Activated CD8-positive, alpha-beta T cell treated with anti-CD3 and anti-CD28 coated beads for 36 hours (primary cell): ENCODE measurements at places on chromosomes 7 and 10.

DNA sequence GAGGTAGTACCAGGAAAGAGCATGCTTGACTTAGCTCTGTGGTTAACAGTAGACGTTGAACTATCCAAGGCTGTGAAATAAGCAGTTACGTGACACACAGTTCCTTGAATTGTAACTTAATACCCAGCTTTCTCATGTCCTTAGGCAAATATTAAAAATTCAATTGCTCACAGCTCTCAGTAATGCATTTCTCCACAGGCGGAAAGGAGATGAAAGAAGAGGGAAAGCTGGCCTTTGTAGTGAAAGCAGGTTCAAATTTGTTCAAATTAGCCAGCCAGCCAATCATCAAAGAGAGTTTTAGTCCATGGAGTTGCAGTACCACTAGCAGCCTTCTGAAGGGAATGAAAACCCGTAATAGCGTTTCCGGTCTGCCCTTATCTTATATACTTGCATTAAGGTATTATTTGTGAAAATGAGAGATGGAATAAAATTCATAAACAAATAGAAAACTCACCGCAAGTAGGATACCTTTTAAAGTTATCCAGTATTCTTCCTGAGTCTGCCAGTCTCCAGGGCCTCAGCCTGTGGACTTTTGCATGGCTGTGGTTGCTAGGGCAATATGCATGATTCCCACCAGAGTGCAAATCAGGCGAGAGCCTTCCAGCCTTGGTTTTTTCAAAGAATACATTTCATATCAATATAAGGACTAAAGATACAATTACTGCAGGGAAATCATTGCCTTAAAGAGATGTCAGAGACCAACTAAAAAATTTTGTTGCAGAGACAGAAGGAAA is 795.5 kb downstream of the TNS3 start:
- H3K4me3 ChIP-seq, result no peak overlapping the region
- H3K27ac ChIP-seq, result no peak overlapping the region
- no peaks in the 10 kb centered on the region for H3K4me1 ChIP-seq
- DNase-seq, result no peak
- no peaks in the 10 kb centered on the region for H3K27me3 ChIP-seq

GRCh38 chr10:63115732-63116383 is 17.3 kb upstream of the NRBF2 start:
- H3K4me3 ChIP-seq, result no peak overlapping the region
- no peaks in the 10 kb centered on the region for H3K36me3 ChIP-seq
- no peaks in the 10 kb centered on the region for H3K27me3 ChIP-seq
- no peak for DNase-seq

- H3K4me1 ChIP-seq, result no peaks in the 10 kb centered on the region
- no peak overlapping the region for H3K4me3 ChIP-seq
- H3K27ac ChIP-seq, result no peak overlapping the region
- no peaks in the 10 kb centered on the region for H3K36me3 ChIP-seq
Measured at GRCh38 chr7:29105752-29106668, 40.3 kb downstream of the CPVL start.

DNA sequence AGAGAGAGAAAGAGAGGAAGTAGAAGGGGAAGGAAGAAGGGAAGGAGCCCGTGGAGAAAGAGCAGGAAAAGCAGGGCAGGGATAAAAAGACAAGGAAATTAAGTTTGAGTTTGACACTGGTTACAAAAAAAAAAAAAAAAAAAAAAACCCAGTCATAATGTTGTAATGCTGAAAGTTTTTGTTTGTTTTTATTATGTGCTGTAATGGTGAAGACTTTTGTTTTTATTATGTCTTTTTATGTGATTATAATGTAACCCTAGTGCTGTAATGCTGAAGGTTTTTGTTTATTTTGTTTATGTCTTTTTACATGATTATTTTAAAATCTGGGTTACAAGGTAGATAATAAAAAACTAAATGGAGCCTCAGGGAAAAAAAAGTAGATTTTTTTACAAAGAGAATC is 184.8 kb downstream of the SEMA3A start:
- no peaks in the 10 kb centered on the region for H3K36me3 ChIP-seq
- no peak overlapping the region for H3K4me3 ChIP-seq
- H3K27ac ChIP-seq, result no peak overlapping the region
- DNase-seq, result no peak

- no peak overlapping the region for H3K27ac ChIP-seq
- peaks cover 10% of the 10 kb centered on the region for H3K27me3 ChIP-seq
- no peaks in the 10 kb centered on the region for H3K36me3 ChIP-seq
- H3K4me1 ChIP-seq, result no peaks in the 10 kb centered on the region
Measured at GRCh38 chr7:111833466-111833865, 271.2 kb upstream of the IMMP2L start.

DNA sequence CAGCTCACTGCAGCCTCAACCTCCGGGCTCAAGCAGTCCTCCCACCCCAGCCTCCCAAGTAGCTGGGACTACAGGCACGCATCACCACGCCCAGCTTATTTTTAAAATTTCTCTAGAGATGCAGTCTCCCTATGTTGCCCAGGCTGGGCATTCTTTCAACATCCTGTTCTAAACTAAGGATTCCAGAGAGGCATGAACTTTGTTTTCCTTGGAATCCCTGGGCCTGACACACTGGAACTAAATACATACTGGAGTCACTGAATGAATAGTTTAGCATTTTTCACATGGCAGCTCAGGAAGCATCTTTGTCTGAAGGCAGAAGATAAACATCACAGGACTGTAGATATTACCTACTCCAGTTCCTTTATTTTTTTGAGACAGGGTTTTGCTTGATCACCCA is 108.7 kb downstream of the ITIH5 start:
- peaks cover 5% of the 10 kb centered on the region for H3K27me3 ChIP-seq
- no peaks in the 10 kb centered on the region for H3K4me1 ChIP-seq
- no peak overlapping the region for H3K4me3 ChIP-seq
- DNase-seq, result no peak
- no peak overlapping the region for H3K27ac ChIP-seq

DNA sequence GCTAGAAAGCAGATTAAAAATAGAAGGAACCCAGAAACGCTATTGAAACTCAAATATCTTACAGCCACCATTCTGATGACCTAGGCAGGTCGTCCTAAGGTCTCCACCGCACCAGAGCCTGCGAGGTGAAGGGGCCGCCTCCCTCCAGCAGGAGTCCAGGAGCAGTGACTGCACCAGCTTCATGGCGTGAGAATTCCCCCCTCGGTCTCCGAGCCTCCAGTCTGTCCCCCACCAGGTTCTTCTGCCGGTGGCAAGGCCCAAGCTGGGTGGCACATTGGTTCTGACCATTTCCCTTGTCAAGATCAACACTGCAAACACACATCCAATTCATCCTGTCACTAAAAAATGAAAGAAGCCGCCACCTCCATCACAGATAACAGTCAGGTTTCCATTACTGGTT is 98.7 kb downstream of the DIP2C start:
- H3K27me3 ChIP-seq, result peaks cover 3% of the 10 kb centered on the region
- DNase-seq, result no peak
- no peak overlapping the region for H3K4me3 ChIP-seq
- no peak overlapping the region for H3K27ac ChIP-seq
- H3K36me3 ChIP-seq, result no peaks in the 10 kb centered on the region
